ENCODE measurements at places on chromosomes 7 and 10. TPM values are rescaled to one million over a fixed set of nuclear protein-coding genes. Genes with fewer than 3 reads are reported as not detected.

- peak; percentile 64 for DNase-seq
- no peak overlapping the region for H3K4me3 ChIP-seq
- H3K36me3 ChIP-seq, result no peaks in the 10 kb centered on the region
- H3K4me1 ChIP-seq, result peaks cover 22% of the 10 kb centered on the region
- H3K27me3 ChIP-seq, result no peaks in the 10 kb centered on the region
- H3K27ac ChIP-seq, result no peak overlapping the region
Observed at GRCh38 chr10:11881477-11882417, 58.6 kb downstream of the PROSER2 start.

DNA sequence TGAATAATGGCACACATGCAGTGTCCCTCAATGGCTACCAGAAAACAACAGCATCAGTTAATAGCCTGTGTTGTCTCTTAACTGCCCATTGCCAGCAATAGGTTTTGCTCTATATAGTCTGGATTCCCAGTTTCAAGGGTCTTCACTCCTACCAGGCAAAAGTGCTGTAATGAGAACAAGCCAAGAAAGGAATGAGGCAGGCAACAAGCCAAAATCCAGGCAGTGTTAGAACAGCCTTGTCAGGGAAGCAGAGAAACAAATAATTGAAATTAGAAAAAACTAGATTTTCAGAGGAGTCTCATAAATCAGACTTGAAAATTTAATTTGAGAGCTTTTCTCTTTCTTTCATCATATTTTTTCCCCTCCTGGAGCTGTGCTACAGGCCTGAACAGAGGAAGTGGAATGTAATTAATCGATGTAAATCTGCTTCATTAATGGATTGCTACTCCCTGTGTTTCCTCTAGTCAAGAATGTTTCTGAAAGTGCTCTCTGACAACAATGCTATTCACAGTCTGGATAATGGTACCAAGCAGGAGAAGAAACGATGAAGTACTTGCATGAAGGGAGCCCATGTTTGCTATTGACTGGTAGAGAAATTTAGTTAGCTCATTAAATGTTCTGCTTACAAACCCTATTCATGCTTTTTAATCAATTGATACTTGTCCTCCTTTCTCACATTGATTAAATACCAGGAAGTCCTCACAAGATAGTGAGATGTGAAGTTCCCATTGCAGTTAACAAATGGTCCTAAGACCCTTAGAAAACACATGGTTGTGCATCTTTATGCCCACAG is 202.0 kb upstream of the LRRTM3 start:
- H3K4me1 ChIP-seq, result no peaks in the 10 kb centered on the region
- no peak for DNase-seq
- no peak overlapping the region for H3K27ac ChIP-seq
- H3K4me3 ChIP-seq, result no peak overlapping the region

TRIP6 gene
- 91.6 TPM for total RNA-seq

- no peak overlapping the region for H3K27ac ChIP-seq
- no peaks in the 10 kb centered on the region for H3K27me3 ChIP-seq
- no peak overlapping the region for H3K4me3 ChIP-seq
Observed at GRCh38 chr7:120334475-120334874, 61.5 kb downstream of the KCND2 start.

UROS gene
- total RNA-seq, result 65.7 TPM

DNA sequence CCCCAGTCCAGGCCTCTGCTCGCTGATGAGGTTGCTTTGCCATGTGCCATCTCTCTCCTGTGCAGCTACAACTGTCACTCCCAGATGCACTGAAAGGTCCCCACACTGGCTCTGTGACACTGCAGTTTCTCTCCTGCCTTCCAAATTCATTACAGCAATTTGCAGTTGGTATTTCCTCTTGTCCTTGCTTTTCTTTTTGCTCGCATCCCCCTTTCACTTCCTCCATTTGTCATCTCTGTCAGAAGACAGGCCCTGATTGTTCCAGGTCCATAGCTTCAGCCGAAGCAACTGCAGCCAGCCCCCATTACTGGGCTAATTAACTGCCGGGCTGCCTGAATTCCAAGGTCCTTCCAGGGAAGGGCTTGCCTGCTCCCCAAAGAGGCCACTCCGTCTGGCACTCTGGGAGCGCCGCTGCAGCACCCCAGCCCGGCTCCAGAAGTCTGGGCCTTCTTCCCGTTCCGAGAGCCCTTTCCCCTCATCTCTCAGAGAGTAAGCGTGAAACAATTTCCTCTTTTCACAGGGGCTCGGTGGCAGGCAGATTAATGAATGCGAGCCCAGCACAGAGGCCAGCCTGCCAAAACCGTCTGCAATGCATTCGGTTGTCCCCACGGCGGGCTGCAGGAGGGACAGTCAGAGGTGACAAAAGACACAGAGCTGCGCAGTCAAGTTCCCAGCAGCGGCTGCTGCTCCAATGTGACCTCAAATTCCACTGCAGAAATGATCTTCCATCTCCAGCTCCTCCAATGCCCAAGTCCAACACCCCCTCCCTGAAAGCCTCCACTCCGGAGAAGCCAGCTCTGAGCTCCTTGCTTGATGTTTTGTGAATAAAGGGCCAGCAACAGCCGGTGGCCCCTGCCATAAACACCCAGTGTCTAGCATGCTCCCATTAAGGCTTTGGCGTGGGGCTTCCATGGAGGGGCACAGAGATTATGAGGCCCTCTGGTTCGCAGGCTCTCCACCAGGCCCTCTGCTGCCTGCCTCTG is 279.4 kb upstream of the HABP2 start:
- DNase-seq, result no peak
- H3K4me3 ChIP-seq, result peak overlapping the region; percentile 36
- no peaks in the 10 kb centered on the region for H3K27me3 ChIP-seq
- H3K36me3 ChIP-seq, result peaks cover 2% of the 10 kb centered on the region
- H3K27ac ChIP-seq, result peak overlapping the region; percentile 92

DNA sequence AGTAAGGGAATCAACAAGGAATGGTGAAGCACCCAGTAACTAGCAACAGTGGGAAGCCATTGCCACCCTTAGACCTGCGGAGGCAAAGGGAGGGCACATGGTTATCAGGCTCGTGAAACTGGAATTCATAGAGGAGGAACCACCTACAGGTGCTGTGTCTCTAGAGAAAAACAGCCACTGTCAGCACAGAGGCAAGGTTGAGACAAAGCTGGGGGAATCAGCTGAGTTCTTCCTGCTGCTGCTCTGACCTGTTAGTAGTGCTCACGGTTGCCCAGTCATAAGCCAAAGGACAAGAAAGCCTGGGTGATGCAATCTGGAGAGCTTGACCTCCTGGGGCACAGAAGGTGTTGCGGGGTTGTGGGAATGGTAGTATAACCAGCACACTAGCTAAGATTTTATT is 110.1 kb downstream of the TPST1 start:
- H3K36me3 ChIP-seq, result no peaks in the 10 kb centered on the region
- no peak overlapping the region for H3K4me3 ChIP-seq
- no peak for DNase-seq
- no peaks in the 10 kb centered on the region for H3K27me3 ChIP-seq

DNA sequence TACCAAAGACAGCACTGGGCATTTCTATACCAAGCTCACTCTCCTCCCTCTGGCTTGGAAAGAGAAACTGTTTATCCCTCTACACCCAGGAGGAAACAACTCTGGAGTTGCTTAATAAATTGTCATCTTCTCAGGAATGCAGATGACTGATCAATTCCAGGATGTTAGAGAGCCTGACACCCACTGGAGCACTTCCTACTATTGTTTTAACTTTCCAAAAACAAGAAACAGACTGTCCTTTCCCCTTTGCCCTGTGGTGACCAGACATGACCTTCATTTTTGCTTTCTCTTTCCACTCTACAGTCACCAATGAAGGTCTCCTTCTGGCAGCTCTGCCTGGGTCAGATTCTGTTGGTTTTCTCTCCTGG is 19.6 kb downstream of the GIMAP4 start:
- H3K4me1 ChIP-seq, result no peaks in the 10 kb centered on the region

GRCh38 chr7:18401757-18402156 is 93.8 kb upstream of the HDAC9 start:
- H3K36me3 ChIP-seq, result no peaks in the 10 kb centered on the region
- peaks cover 18% of the 10 kb centered on the region for H3K4me1 ChIP-seq
- no peak overlapping the region for H3K27ac ChIP-seq
- no peak for DNase-seq
- no peak overlapping the region for H3K4me3 ChIP-seq

GRM3 gene
- not detected for total RNA-seq

FAM25G gene
- not detected for total RNA-seq

DNA sequence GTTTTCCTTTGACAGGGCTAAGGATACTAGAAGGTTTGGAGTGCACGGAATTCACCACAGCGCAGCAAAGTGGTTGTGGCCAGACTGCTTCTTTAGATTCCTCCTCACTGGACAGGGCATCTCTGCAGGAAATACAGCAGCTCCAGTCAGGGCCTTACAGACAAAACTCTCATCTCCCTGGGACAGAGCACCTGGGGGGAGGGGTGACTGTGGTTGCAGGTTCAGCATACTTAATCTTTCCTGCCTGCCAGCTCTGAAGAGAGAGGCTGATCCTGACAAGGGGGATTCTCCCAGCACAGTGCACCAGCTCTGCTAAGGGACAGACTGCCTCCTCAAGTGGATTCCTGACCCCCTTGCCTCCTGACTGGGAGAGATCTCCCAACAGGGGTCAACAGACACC is 1257.9 kb downstream of the NXPH1 start:
- DNase-seq, result no peak
- H3K36me3 ChIP-seq, result no peaks in the 10 kb centered on the region
- H3K27me3 ChIP-seq, result no peaks in the 10 kb centered on the region
- H3K4me3 ChIP-seq, result no peak overlapping the region
- H3K27ac ChIP-seq, result no peak overlapping the region

COL17A1 gene
- total RNA-seq, result not detected

CPN1 gene
- total RNA-seq, result not detected

CREB5 gene
- 10.2 TPM for total RNA-seq

- H3K27ac ChIP-seq, result no peak overlapping the region
- no peak overlapping the region for H3K4me3 ChIP-seq
- H3K36me3 ChIP-seq, result no peaks in the 10 kb centered on the region
Observed at GRCh38 chr10:58942724-58943123, 233.7 kb upstream of the PHYHIPL start.

LIMK1 gene
- total RNA-seq, result 39.1 TPM

GRCh38 chr7:46695051-46695708 is 774.1 kb upstream of the IGFBP3 start:
- H3K27me3 ChIP-seq, result no peaks in the 10 kb centered on the region
- no peak overlapping the region for H3K27ac ChIP-seq
- H3K4me3 ChIP-seq, result no peak overlapping the region
- H3K4me1 ChIP-seq, result peaks cover 8% of the 10 kb centered on the region

VPS37D gene
- total RNA-seq, result 6.6 TPM

DNA sequence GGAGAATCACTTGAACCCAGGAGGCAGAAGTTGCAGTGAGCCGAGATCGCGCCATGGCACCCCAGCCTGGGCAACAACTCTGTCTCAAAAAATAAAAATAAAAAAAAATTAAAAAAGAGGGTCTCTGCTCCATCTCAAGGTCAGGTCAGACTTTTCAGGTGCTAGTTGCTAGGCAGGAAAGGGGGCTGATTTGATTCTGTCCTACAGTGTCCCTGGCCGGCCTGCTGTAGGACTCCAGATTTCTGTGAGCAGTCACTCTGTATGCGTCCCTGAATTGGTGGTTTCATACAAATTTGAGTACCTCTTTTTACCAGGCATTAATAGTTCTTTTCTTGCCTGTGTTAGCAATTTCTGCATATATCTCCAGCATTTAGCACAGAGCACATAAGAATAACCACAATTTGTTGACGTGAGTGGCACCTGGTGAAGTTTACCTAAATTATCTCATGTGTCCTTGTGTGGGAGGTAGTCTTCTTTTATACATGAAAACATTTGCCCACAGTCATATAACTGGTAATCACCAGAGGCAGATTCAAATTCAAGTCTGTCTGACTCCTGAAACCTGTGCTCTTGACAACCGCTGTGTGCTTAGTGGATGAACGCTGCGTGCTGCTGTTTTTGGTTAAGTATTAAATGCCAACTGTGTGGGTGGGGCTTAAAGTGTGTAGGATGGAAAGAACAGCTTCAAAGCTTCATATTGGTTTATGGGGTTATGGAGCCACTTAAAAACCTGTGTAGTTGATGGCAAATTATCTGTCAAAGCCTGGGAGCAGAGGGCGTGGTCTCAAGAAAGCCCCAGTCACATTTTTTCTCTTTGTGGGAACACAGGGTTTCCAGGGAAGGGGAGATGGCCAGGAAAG is 3.2 kb upstream of the ZNF775 start:
- no peaks in the 10 kb centered on the region for H3K27me3 ChIP-seq
- H3K4me3 ChIP-seq, result no peak overlapping the region
- peaks cover 34% of the 10 kb centered on the region for H3K4me1 ChIP-seq

GRCh38 chr10:97003151-97003803 is 171.2 kb downstream of the LCOR start:
- H3K27ac ChIP-seq, result no peak overlapping the region
- peaks cover 4% of the 10 kb centered on the region for H3K4me1 ChIP-seq
- H3K4me3 ChIP-seq, result no peak overlapping the region
- DNase-seq, result no peak
- H3K36me3 ChIP-seq, result peaks cover 5% of the 10 kb centered on the region

DNA sequence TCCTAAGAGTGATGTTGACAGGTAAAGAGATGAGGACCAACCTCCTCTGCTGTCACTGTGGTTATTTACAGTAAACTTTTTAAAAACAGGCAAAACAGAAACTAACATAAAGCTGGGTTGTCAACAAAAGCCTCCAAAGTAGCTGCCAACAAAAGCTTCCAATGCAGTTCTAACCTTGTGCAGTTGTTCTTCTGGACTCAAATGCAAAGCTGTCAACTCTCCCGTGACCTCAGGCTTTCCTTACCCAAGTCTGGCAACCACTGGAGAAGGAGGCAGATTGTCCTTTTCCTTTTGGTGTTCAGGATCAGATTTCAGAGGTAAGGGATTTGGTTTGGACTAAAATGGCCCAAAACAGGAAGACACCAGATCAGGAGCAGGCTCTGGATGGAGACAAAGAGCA is 63.1 kb downstream of the DLG5 start:
- H3K27ac ChIP-seq, result no peak overlapping the region
- peaks cover 4% of the 10 kb centered on the region for H3K36me3 ChIP-seq
- H3K4me1 ChIP-seq, result peaks cover 22% of the 10 kb centered on the region
- H3K4me3 ChIP-seq, result no peak overlapping the region

DNA sequence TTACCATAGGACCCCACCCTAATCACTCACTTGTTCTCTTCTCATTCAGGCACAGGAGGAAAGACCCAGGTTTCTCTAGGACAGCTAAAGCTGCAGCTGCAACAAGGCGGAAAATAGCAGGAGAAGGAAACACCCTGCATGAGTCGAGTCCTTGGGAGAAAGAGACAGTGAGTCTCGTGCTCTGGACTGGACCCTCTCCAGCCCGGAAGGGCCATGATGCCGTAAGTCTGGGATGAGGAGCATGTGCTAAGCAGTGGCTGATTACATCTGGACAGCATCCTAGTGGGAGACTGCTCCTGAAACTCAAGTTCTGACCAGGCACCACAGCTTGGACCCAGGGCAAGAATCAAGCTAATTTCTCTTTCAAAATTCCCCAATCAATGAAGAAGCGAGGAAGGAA is 39.4 kb downstream of the FBXW4 start:
- H3K36me3 ChIP-seq, result peaks cover 23% of the 10 kb centered on the region
- H3K4me1 ChIP-seq, result no peaks in the 10 kb centered on the region
- H3K27ac ChIP-seq, result no peak overlapping the region

Measured in chondrocyte (in vitro differentiated cells).